ENCODE measurements at places on chromosomes 12 and 14. TPM values are rescaled to one million over a fixed set of nuclear protein-coding genes. Genes with fewer than 3 reads are reported as not detected.

Gene TAS2R46
- 1.1 TPM for total RNA-seq

Gene ASCL1
- 0.15 TPM for total RNA-seq

DNA sequence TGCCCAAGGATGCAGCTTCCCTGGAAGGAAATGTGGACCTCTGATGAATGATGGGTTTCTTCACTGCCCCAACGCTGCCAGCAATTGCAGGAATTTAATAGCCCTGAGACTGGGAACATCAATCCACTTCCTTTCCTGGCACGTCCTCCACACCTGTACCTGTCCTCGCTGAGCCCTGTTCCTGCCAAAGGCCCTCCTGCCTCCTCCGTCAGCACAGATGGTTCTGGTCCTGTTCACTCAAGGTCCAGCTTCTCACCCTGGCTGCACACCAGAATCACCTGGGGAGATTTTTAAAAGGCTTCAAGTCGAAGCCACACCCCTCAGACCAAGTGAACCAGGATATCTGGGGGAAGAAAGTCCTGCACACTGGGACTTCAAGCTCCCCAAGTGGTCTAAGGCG lies 38.4 kb upstream of the TMEM132C start:
- DNase-seq = no peak

DNA sequence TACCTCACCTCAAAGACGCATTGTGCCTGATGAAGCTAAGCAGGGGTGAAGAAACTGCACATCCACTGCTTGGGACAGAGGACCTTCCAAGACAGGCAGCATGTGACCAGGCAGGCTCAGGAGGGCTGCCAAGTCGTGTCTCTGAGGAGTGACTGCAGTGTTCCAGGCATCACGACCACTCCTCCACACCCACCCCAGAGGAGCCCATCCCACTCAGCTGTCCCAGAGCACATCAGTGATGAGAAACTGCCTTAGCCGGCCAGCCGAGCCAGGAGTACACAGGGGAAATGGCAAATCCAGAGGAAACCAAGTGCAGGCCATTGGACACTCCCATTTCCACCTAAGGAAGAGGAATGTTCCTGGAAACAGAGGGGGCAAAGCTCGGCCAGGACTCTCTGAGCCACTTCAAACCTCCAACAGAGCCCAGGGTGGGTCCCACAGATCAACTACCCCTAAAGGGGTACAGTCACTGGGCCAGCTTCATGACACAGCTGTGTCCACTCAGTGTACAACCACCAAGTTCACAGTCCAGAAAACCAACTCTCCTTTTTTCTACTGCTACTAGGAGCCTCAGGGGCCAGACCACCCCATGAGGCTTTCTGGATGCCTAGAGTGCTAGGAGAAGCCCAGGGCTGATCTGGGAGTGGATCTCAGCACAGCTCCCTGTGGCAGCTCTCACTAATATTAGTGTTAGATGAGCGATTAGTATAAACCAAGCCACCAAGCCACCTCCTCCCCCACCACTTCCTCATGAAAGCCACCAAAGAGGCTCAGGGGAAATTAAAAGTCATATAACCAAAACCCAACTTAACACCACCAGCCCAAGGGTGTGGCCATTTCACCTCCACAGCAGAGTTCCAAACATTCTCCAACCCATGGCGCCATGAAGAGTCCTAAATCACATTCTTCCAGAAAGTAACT lies 15.4 kb downstream of the PXN start:
- no peak for DNase-seq

Gene SIX6
- not detected for total RNA-seq

Gene KSR2
- total RNA-seq = 1.6 TPM

GRCh38 chr12:53955036-53955775 lies 503 bp downstream of the HOXC12 start:
- DNase-seq = no peak

Gene KRT1
- total RNA-seq = not detected

- DNase-seq = no peak
Observed at GRCh38 chr14:26191123-26191522, 406.7 kb downstream of the NOVA1 start.

Gene CATSPERB
- total RNA-seq = 10.2 TPM

DNA sequence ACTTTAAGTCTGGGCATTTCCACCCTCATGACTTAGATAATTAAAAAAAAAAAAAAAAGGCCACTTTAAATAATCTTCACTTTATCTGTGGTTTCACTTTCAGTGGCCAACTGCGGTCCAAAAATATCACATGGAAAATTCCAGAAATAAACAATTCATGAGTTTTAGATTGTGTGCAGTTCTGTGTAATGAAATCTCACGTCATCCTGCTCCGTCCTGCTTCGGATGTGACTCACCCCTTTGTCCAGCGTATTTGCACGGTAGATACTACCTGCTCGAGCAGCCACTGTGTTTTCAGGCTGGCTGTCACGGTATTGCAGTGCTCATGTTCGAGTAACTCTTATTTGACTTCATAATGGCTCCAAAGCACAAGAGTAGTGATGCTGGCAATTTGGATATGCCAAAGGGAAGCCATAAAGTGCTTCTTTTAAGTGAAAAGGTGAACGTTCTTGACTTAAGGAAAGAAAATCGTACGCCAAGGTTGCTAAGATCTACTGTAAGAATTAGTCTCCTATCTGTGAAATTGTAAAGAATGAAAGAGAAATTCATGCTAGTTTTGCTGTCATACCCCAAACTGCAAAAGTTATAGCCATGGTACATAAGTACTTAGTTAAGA lies 2.4 kb downstream of the E2F7 start:
- peak; percentile 76 for DNase-seq

Gene PRKD1
- 9.7 TPM for total RNA-seq

Gene DCN
- total RNA-seq = not detected

GRCh38 chr14:50920482-50921230 lies 23.6 kb downstream of the PYGL start:
- DNase-seq = no peak

- no peak for DNase-seq
Observed at GRCh38 chr14:35412272-35413056, 7.9 kb upstream of the NFKBIA start.

DNA sequence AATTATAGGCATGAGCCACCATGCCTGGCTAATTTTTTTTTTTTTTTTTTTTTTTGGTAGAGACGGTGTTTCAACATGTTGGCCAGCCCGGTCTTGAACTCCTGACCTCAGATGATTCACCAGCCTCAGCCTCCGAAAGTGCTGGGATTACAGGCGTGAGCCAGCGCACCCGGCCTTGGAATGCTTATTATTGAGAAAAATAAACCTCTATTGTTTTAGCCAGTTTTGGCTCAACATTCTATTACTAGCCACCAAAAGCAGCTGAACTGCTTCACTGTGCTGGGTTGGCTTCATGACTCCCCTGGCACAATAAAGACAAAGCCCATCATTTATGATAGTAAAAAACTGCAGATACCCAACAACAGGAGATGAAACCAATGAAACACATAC lies 93.5 kb upstream of the CEP83 start:
- DNase-seq = peak; percentile 81

DNA sequence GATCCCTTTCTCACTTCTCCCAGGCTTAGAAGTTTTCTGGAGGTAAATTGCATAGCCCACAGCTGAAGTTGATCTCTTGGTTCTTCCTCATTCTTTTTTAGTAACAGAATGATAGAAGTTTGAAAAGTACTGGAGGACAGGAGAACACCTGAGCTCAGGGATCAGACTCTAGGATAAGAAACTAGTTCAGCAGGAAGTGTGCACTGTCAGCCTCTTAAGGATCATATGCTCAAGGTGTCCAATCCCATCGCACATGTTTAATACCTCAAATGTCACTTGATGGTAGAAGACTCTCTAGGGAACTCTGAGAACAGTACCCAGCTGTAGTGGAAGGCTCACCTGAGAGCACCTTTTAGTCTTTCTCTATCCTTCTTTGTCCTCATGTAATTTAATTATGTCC lies 14.7 kb upstream of the LIMA1 start:
- DNase-seq = no peak

GRCh38 chr12:94418517-94418916 lies 41.1 kb downstream of the CEP83 start:
- no peak for DNase-seq

Gene C1QL4
- not detected for total RNA-seq

GRCh38 chr14:99141236-99141635 lies 130.8 kb downstream of the BCL11B start:
- DNase-seq = no peak

GRCh38 chr14:26199590-26200370 lies 398.1 kb downstream of the NOVA1 start:
- no peak for DNase-seq

Gene PLA2G1B
- total RNA-seq = not detected

- DNase-seq = no peak
Observed at GRCh38 chr12:29376118-29376517, 4.9 kb downstream of the ERGIC2 start.

DNA sequence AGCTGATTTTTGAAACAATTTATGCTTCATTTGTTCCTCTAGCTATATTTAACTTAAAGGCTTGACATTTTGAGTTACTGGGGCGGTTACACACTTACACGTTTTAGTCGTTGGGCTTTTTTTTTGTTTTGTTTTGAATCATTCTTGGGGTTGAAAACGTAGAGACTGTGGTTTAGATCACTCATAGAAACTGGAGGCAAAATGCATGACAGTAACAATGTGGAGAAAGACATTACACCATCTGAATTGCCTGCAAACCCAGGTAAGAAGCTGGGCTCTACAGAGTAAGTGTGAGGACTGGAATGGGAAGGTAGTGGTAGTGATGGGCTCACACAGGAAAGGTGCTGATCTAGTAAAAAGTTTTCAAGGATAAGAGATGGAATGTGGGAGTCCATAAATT lies at the start of gene CLEC2D:
CLEC2D (plus strand) TSS at position 180 of the 400 bp plus-strand sequence; CDS start at position 202, 22 bp downstream.
- DNase-seq = no peak

DNA sequence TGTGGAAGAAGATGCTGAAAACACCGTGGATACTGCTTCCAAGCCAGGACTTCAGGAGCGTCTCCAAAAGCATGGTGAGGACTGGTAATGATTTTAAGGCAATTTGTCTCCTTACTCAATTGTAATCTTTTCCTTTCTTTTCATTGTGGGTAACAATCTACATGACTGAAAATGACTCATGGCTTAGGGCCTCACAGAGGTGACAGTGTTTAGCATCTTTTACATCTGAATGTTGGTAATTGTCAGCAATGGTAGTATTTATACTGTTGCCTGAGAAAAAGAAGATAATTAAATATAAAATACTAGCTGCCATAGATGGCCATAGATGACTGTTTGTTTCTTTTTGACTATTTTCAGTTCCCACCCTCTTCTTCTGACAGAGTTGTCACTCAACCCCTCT lies 31.6 kb downstream of the TULP3 start:
- no peak for DNase-seq

GRCh38 chr12:53764615-53765014 lies 12.8 kb upstream of the CISTR start:
- DNase-seq = no peak

GRCh38 chr12:19909418-19909817 lies 458.9 kb upstream of the PDE3A start:
- no peak for DNase-seq

DNA sequence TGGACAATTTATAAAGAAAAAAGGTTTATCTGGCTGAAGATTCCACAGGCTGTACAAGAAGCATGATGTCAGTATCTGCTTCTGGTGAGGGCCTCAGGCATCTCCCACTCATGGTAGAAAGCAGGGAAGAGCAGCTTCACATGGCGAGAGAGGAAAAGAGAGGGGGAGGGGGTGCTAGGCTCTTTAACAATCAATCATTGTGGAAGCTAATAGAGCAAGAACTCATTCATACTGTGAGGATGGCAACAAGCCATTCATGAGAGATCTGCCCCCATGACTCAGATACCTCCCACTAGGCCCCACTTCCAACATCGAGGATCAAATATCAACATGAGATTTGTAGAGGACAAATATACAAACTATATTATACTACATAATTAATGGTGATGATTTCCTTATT lies 361.9 kb upstream of the FAR2 start:
- DNase-seq = no peak

Gene NDUFB1
- total RNA-seq = 122 TPM

- no peak for DNase-seq
Observed at GRCh38 chr14:102472791-102473150, 36.8 kb downstream of the ANKRD9 start.

DNA sequence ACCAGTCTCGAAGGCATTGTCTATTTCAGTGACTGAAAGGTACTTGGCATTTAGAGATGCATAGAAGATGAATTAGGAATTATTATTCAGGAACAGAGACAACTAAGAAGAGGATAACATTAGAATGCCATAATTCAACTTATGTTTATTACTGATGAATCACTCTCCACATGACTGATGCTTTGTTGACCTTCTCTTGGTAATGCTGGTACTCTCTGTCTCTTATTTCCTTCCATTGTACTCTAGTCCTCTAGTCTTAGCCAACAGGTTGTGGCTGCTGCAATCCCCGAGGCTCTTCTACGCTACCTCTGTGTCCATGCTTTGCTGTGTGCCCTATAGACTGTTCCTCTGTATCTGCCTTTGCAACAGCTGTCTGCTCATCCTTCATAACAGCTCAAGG lies 652.9 kb downstream of the NRXN3 start:
- DNase-seq = no peak

GRCh38 chr14:54652188-54652587 lies 85.3 kb downstream of the SAMD4A start:
- peak; percentile 84 for DNase-seq

- DNase-seq = no peak
Observed at GRCh38 chr14:28565345-28565744, 201.2 kb upstream of the FOXG1 start.

- peak; percentile 27 for DNase-seq
Observed at GRCh38 chr14:61662437-61663311, 32.6 kb upstream of the HIF1A start.

Gene APOLD1
- 5.3 TPM for total RNA-seq

GRCh38 chr12:92175961-92176360 lies 30.3 kb upstream of the BTG1 start:
- DNase-seq = no peak

DNA sequence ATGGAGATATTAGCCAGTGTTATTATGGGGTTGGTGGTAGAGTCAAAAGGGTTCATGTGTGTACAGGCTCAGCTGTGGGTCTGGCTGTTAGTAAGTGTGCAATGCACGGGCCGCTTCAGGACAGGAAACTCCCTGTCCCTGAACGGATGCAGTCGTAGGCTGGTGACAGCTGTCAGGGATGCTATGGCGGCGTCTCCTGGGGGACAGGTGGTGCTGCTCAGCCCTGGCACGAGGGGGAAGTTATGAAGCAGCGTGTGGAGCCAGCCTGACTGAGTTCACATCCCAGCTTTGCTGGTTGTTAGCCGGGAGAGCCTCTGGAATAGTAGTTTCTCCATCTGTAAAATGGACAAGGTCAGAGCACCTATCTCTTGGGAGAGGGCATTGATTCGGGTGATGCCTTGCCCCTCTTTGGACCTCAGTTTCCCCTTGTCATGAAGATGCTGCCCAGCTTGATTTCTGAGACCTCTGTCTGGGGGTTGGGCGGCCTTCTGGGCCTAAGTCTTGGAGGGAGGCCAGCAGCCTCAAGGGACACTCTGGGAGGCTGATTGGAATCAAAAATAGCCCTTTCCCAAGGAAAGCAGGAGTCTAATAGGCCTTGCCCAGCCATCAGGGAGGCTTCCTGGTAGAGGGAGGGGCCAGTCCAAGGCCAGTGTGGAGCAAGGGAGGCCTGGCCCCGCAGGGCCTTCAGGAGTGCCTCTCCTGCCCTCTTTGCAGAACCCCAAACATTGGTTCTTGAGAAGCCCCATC lies 7.1 kb downstream of the ASB2 start:
- no peak for DNase-seq

Gene CYP27B1
- total RNA-seq = 1.8 TPM

- no peak for DNase-seq
Observed at GRCh38 chr12:1642513-1642912, 13.5 kb downstream of the WNT5B start.

Measured in Calu3 (cell line).